ENCODE measurements at places on chromosomes 12 and 14.

GRCh38 chr14:72771561-72771960, 122.3 kb downstream of the DPF3 start:
- DNase-seq = no peak

- DNase-seq = no peak
Measured at GRCh38 chr12:8907513-8907912, 6.8 kb upstream of the PHC1 start.

- DNase-seq = no peak
Measured at GRCh38 chr14:20592574-20592973, 1.4 kb upstream of the RNASE12 start.

DNA sequence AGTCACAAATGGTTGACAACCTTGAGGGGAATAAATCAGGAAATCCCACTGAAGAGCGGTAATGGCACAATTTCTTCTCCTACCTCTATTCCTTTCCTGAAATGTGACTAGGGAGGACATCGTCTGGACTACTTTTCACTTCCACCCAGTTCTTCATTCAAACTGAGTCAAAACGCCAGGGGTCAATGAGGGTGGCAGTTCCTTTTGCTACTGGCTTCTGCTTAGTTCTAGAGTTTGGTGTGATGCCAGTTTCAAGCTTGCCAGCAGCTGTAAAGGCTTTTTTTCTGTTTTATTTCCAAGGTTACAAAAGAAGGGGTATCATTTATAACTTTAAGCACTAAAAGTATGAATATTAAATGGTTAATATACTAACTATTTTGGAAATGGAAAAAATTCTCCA, 286.5 kb downstream of the SOX5 start:
- DNase-seq = no peak

DNA sequence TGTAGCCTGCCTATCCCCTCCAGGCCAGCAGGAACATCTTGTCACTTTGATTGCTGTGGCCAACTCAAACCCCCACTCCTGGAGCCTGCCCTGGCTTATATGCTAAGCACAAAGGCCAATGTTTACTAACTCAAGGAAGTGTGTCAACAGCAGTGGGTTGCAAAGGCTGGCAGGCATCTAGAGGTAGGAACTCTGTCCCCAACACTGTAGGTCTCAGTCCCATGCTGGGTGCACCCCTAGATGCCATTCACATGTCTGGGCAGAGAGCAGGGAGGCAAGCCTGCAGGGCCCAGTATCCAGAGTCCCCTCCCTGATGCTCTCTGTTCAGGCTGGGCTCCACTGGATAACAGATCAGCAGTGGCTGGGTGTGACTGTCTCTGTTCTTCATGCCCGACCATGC, 1.6 kb upstream of the HPD start:
- DNase-seq = no peak

GRCh38 chr14:103890052-103890371, 38.2 kb upstream of the TDRD9 start:
- no peak for DNase-seq

GRCh38 chr14:58307597-58308316, 9.4 kb downstream of the ARID4A start:
- DNase-seq = no peak

- no peak for DNase-seq
Measured at GRCh38 chr12:87196321-87196720, 832.9 kb downstream of the C12orf50 start.

DNA sequence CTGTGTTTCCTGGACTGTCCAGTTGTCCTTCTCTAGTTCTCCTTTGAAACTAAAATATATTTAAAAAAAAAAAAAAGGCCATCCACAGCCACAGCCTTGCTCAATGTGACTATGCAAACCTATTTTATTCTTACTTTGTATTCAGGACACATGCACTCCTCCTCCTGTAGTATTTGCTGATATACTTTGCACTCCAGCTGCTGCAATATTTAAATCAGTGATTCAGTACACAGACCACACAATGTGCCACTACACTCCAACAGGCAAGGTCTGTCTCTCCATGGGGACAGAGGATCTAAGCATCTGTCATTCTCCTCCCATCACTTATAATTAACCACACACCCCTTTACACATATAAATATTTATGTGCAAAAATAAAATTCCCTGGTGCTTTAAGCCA, 40.2 kb upstream of the CCDC196 start:
- DNase-seq = no peak

DNA sequence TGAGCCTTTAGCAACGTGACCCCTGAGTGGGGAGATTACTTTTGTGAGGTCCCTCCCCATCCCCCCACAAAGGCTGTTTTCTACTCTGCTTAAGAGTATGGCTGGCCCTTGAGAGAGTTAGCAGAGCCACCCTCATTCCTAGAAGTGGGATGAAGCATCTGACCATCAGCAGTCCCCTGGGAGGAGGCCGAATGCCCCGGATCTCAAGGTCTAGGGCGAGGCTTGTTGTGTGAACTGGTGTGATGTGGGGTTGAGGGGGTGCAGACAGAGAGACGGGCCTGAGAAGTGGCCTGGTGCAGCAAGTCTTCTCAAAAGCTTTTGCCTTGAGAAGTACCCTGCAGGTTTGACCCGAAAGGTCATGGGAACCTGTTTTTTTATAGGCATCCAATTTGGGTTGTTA, 153.0 kb upstream of the FKBP4 start:
- no peak for DNase-seq

DNA sequence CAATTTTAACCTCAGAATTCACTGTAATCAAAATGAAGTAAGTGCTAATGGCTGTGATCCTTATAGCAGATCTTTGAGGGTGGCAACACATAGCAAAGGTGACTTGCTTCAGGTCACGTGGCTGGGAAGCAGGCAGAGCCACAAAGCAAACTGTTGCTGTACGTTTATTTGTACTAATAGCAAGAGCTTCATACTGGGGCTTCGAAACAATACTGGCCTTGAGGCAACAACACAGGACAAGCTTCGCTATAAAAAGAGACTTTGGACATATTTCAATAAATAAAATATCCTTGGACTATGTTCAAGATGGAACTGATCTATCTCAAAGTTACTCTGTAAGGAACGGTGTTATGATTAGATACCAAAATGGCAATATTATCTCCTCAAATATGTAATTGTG, 44.6 kb downstream of the MSRB3 start:
- no peak for DNase-seq

- no peak for DNase-seq
Measured at GRCh38 chr14:61513986-61514830, 181.1 kb upstream of the HIF1A start.

- DNase-seq = no peak
Measured at GRCh38 chr14:79229383-79229909, 981.9 kb downstream of the DIO2 start.

GRCh38 chr12:1474574-1475153, 119.7 kb downstream of the FBXL14 start:
- no peak for DNase-seq

DNA sequence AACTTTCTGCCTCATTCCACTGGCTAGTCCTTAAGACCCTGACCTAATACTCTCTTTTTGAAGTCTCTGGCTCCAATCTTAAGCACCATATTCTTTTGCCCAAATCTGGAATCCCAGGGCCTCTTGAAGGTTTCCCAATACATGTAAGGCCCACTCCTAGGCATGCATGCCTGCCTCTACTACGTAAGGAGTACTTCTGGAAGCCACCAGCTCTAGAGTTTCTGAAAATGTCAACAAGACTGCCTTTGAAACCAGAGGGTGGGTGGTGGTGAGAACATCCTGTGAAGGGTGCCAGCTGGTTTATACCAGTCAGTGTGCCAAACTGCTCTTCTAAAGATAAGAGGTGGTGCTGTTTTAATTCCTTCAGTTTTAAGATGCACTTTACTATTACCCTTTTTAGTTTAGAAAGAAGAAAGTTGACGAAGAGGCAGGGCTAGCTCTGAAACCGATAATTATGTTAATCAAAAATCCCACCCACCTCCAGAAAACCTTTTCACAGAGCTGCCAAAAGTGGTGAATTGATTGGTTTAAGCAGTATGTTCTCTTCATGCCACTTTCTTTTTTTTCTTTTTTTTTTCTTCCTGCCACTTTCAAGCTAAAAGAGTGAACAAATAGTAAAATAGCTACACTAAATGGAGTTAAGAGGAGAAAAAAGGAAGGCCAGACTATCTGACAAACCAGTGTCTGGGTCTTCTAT, 8.7 kb upstream of the WDR89 start:
- no peak for DNase-seq

Measured in glutamatergic neuron (in vitro differentiated cells).